ENCODE measurements at places on chromosomes 1 and 21.

GRCh38 chr1:232435729-232436128 lies 194.2 kb downstream of the SIPA1L2 start:
- DNase-seq = no peak

DNA sequence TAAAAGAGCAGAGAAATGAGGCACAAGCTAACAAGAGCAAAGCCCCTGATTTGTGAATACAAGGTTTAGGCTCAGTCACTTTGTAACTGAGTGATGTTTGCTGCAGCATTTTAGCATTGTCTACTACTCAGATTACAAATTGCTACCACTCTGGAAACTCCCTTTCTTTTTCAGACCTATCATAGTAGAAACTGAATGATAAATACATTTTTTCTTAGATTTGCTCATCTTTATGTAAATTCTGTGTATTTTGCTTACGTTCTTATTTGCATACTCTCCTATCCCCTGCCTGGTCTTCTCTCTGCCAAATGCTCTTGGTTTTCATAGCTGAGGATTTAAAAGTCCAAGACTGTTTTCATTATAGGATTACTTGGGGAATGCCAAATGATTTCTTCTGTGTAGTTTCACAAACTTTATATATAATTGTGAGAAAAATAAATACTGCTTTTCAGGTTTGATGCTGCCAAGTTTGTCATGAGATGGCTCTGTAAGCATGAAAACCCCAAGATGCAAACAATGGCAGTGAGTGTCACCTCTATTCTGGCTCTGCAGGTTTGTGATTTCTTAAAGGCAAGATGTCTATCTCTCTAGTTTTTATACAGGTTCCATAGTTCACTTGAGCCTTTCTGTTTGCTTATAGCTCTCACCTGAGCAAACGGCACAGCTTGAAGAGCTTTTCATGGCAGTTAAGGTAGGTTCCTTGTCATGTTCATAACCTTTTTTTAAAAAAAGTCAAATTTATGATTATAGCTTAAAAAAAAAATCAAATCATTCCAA lies 24.7 kb downstream of the ZYG11A start:
- no peak for DNase-seq

DNA sequence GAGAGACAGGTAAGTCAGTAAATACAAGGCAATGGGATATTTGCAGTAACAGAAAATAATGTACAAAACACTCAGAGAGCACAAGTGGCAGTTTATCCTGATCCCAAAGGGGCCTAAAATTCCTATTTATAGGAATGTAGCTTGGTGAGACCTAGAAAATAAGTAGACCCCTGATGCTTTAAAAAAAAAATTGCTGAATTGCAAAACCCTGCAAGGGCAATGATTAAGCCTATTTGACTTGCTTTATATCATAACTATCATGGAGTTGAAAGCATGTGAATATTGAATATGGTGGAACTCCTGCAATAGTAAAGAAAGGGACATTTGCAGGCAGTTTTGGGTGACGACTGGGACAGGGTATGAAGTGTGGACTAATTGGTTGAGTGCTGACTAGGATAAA lies 101.9 kb upstream of the C1orf21 start:
- DNase-seq = no peak

GRCh38 chr21:42570841-42571387 lies 57.3 kb downstream of the SLC37A1 start:
- no peak for DNase-seq

- no peak for DNase-seq
These were observed 588 bp downstream of the NEXN start for GRCh38 chr1:77888781-77889642.

GRCh38 chr1:3312898-3313575 lies 141.4 kb upstream of the ARHGEF16 start:
- DNase-seq = no peak

- no peak for DNase-seq
These were observed 81.4 kb upstream of the CASZ1 start for GRCh38 chr1:10877894-10878293.

- DNase-seq = no peak
These were observed 86.5 kb upstream of the ATP1A1 start for GRCh38 chr1:116286541-116286971.

GRCh38 chr1:176897350-176898236 lies 266.9 kb downstream of the ASTN1 start:
- DNase-seq = no peak

DNA sequence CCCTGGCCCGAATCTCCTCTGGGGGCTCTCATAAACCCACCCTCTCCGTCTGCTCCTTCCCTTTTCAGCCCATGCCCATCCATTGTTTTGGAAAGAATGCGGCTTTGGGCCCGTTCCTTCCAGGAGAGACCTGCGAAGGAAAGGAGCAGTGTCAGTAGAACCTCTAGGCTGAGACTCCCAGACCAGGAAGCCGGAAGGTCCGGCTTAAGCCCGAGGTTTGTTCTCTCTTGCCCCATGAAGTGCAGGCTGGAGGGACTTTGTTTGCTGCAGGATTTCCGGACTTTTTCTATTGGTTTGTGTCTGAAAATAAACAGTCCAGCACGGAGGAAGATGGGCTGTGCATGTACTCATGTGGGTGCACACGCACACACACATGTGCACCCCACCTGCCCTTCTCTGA lies 49.8 kb downstream of the ELK4 start:
- no peak for DNase-seq

DNA sequence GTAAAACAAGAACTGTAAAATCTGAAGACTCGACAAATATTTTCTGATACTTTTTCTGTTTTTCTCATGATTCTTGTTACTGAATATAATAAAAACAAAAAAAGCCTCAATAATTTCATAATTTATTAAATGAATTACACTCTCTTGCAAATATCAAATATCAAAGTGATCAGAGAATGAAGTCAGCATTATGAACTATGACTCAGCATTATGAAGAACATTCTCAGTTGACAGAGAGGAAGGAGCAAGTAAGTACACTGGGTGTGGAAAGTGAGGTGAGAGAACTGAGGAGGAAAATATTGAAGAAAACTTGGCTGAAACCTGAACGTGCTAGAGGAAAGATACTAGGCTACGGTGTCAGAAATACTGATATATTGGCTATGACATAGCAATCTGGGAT lies 529.5 kb downstream of the KCNT2 start:
- DNase-seq = no peak

- DNase-seq = no peak
These were observed 3.7 kb upstream of the SDE2 start for GRCh38 chr1:226002667-226003501.

- no peak for DNase-seq
These were observed 6.0 kb downstream of the CYB561D1 start for GRCh38 chr1:109499661-109500536.
